ENCODE measurements at places on chromosomes 11 and 22. TPM values are rescaled to one million over a fixed set of nuclear protein-coding genes. Genes with fewer than 3 reads are reported as not detected.

DNA sequence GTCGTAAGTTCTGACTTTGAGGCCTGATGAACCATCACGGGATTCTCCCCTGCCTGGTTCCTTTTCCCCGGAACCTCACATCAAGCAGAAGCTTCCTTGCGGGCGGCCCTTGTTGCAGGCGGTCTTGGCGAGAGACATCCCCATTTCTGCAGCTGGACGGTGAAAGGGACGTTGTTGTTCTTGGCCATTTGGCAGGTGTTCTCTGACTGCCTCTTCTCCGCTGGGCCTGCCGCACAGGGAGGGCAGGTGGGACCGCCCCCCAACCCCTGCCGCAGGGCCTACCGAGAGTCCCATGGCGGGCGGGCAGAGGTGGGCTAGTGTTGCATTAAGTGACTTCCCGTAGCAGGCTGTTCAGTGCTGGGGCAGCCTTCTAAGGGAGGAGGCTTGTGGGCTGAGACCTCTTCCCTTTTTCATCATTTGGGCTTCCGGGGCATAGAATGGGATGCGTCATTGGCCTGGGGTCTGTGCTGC, 26.9 kb upstream of the GRAMD4 start:
- H3K36me3 ChIP-seq, result no peaks in the 10 kb centered on the region
- no peaks in the 10 kb centered on the region for H3K27me3 ChIP-seq
- no peak for DNase-seq
- no peak overlapping the region for H3K4me3 ChIP-seq
- H3K4me1 ChIP-seq, result peaks cover 46% of the 10 kb centered on the region

GRCh38 chr11:16421826-16422225, 65.5 kb upstream of the SOX6 start:
- no peak overlapping the region for H3K27ac ChIP-seq
- H3K36me3 ChIP-seq, result no peaks in the 10 kb centered on the region
- no peak overlapping the region for H3K4me3 ChIP-seq
- H3K4me1 ChIP-seq, result no peaks in the 10 kb centered on the region
- no peak for DNase-seq

DNA sequence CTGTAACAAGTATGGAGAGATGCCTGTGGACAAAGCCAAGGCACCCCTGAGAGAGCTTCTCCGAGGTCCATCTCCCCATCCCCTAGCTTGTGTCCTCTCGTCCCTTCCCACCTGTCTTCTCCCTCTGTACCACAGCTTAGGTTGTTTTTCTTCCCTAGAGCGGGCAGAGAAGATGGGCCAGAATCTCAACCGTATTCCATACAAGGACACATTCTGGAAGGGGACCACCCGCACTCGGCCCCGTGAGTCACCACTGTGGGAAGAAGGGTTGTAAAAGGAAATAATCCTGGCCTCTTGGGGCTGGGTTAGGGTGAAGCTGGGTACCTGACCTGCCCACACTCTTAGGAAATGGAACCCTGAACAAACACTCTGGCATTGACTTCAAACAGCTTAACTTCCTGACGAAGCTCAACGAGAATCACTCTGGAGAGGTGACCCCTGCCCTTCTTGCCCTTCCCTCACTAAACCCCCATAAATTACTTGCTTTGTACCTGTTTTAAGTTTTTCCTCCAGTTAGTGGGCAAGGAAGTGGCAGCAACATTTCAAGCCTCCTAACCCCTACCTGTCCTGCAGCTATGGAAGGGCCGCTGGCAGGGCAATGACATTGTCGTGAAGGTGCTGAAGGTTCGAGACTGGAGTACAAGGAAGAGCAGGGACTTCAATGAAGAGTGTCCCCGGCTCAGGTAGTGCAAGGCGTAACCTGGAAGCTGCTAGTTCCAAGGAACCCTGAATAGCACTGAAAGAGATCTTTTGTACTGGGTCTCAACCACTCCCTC, 3.1 kb downstream of the TAF10 start:
- peak overlapping the region; percentile 99 for H3K27ac ChIP-seq
- peaks cover 28% of the 10 kb centered on the region for H3K4me1 ChIP-seq
- H3K27me3 ChIP-seq, result no peaks in the 10 kb centered on the region
- peaks cover 34% of the 10 kb centered on the region for H3K36me3 ChIP-seq
- no peak for DNase-seq
- H3K4me3 ChIP-seq, result no peak overlapping the region

GRCh38 chr22:20758688-20759087, 15.2 kb upstream of the SERPIND1 start:
- peak overlapping the region; percentile 4 for H3K27ac ChIP-seq
- peaks cover 2% of the 10 kb centered on the region for H3K36me3 ChIP-seq
- no peak for DNase-seq
- H3K27me3 ChIP-seq, result no peaks in the 10 kb centered on the region

DNA sequence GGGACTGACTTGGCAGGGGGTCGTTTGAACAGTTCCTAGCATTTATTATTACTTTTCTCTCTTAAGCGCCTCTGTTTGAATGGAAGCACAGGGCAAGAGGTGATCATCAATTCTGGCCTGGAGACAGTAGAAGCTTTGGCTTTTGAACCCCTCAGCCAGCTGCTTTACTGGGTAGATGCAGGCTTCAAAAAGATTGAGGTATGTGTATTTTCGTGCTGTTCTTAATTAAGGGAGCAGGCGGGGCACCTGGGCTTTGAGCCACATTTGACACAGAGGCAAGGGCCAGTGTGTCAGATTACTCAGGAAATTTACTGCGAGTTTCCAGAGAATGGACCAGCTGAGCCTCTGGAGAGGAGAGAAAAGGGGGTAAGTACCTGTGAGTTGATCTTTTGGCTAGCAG, 102.4 kb upstream of the SORL1-AS1 start:
- no peak for DNase-seq
- no peak overlapping the region for H3K4me3 ChIP-seq

GRCh38 chr22:49331223-49331815, 496.4 kb downstream of the BRD1 start:
- no peak for DNase-seq
- no peak overlapping the region for H3K27ac ChIP-seq
- H3K27me3 ChIP-seq, result no peaks in the 10 kb centered on the region
- no peaks in the 10 kb centered on the region for H3K4me1 ChIP-seq
- no peaks in the 10 kb centered on the region for H3K36me3 ChIP-seq
- H3K4me3 ChIP-seq, result no peak overlapping the region

DNA sequence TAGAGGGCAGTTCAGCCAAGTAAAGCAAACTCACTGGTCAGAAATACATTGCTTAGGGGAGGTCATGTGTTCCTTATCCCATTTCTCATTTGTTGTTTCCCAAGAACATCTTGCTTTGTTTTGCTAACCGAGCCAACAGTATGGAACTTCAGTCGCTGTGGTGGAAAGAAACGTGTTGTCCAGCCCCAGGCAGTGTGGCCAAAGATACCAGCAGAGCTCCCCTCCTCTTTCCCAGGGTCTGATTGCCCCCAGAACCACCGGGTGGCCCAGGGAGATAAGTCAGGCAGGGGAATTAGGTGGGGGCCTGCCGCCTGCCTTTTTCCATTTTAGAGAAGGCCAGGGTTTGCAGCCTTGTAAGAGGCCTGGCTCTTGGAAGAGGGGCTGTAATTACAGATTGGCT, 98.7 kb upstream of the CRYBB3 start:
- no peaks in the 10 kb centered on the region for H3K36me3 ChIP-seq
- no peak overlapping the region for H3K27ac ChIP-seq
- H3K4me1 ChIP-seq, result peaks cover 3% of the 10 kb centered on the region
- no peak overlapping the region for H3K4me3 ChIP-seq
- no peaks in the 10 kb centered on the region for H3K27me3 ChIP-seq

LIPT2 gene
- polyA plus RNA-seq, result 22.5 TPM

FOLR2 gene
- not detected for polyA plus RNA-seq

TBX1 gene
- 0.71 TPM for polyA plus RNA-seq

PRDM11 gene
- 11.3 TPM for polyA plus RNA-seq

MMP11 gene
- 61.1 TPM for polyA plus RNA-seq

CD81 gene
- 444 TPM for polyA plus RNA-seq

Measured in cardiac muscle cell (in vitro differentiated cells and primary cell).